Activated CD8-positive, alpha-beta memory T cell treated with anti-CD3 and anti-CD28 coated beads, Interleukin-2, amount 10 ng/mL, durations not matched to agents 7 days and 5 days (primary cell): ENCODE measurements at places on chromosomes 5 and 9.

- DNase-seq: no peak
These were observed 1215.0 kb upstream of the CDH9 start for GRCh38 chr5:28253431-28253830.

DNA sequence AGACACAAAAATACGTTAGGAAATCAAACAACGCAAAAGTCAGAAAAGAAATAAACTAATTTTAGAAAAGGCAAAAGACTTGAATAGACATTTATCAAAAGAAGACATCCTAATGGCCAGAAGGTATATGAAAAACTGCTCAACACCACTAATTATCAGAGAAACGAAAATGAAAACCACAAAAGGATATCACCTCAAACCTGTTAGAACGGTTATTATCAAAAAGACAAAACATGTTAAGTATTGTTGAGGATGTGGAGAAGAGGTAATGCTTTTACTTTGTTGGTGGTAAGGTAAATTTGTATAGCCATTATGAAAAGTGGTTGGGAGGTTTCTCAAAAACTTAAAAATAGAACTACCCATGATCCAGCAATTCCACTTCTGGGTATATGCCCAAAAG is 230.0 kb upstream of the RGMB start:
- no peak for DNase-seq

GRCh38 chr9:20373263-20373662 is 249.0 kb downstream of the MLLT3 start:
- no peak for DNase-seq

- no peak for DNase-seq
These were observed 30.5 kb upstream of the CREBRF start for GRCh38 chr5:173025651-173026050.

DNA sequence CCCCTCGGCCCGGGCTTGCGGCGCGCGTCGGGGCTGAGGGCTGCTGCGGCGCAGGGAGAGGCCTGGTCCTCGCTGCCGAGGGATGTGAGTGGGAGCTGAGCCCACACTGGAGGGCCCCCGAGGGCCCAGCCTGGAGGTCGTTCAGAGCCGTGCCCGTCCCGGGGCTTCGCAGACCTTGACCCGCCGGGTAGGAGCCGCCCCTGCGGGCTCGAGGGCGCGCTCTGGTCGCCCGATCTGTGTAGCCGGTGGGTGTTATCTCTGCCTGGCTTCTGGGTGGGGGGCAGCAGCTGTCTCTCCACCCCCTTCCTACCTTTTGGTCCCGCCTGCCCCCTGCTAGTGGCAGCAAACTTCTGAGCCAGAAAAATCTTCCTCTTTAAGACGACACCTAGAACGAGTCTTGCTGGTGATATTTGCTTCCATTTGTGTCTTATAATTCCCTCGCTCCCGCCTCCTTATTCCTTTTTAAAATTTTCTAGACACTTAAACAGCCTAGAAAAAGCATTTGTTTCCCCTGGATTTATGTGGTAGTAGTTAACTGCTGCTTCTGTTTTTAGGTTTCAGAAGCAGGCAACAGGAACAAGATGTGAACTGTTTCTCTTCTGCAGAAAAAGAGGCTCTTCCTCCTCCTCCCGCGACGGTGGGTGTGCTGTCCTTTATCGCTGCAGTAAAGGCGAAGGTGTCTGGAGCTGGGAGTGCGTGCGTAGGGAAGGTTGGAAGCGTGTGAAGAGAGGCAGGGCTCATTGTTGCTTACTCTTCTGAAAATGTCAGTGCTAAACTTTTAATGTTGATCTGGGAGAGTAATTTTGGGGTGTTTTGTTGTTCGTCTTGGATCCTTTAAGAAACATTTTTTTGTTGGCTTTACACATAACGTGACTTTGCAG is 554 bp downstream of the JAK2 start:
- DNase-seq: peak; percentile 60

GRCh38 chr5:154646745-154647113 is 108.4 kb upstream of the LARP1 start:
- no peak for DNase-seq

DNA sequence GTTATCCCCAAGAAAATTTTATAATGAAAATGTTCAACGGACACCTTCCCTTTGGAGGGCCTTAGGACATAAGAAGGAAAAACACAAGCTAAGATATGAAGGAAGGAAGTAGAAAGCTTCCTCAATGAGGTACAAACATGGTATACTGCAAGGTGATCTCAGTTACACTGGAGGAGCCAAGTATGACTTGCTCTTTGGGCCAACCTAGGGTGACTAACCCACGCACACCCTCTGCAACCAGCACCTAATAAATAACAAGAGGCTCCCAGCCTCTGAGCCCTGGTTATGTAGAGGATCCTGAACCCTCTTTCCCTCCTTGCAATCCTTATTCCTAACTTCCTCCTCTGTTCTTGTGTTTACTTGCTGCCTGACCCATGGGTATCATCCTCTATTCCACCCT is 38.3 kb upstream of the KCNV2 start:
- DNase-seq: no peak

GRCh38 chr9:81116340-81117137 is 572.8 kb downstream of the TLE1 start:
- DNase-seq: no peak

- no peak for DNase-seq
These were observed 764.2 kb upstream of the ZNF608 start for GRCh38 chr5:125510651-125511050.

- no peak for DNase-seq
These were observed 9.7 kb upstream of the C9orf152 start for GRCh38 chr9:110217656-110218099.

GRCh38 chr9:37652261-37652660 is 1.5 kb downstream of the FRMPD1 start:
- DNase-seq: no peak

DNA sequence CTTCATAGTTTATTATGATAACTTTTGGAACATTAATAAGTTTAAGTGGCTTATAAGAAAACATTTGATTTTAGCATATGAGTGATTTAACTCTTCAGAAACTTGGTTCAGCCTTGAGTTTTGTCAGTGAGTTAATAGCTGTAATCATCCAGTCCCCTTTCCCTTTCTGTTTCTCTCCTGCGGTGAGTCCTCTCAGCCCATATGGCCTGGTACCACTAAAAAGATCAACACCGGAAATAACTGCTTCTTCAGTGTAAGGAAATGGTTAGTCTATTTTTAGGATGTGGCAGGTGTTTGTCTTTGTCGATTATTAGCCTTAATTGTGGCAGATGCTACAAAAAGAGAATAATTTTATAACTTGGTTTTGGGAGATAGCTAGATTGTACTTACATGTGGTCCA is 120.2 kb upstream of the GRHPR start:
- peak; percentile 80 for DNase-seq

GRCh38 chr9:2729003-2729402 is 11.7 kb downstream of the KCNV2 start:
- DNase-seq: no peak

- no peak for DNase-seq
These were observed 9.4 kb downstream of the PRELID2 start for GRCh38 chr5:145825751-145826180.

GRCh38 chr5:148619484-148619883 is 34.8 kb downstream of the HTR4 start:
- no peak for DNase-seq

DNA sequence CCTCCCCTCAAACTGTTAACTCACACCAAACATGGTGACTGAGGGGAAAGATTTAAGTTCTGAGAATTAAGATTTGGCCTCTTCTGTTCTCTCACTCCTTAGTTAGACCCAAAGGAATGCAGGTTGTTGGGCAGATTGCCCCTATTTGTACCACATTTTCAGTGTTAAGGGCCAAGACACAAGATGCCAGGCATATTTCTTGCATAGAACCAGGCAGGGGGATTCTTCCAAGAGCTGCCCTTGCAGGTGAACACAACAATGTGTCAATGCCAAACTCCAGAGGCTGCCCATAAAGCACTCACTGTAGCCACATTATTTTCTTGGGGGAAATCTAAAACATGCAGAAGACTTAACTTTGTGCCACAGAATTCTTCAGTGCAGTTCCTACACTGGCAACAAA is 14.7 kb downstream of the MPDZ start:
- no peak for DNase-seq

- no peak for DNase-seq
These were observed 402.3 kb upstream of the ADAMTS16 start for GRCh38 chr5:4737868-4738267.

DNA sequence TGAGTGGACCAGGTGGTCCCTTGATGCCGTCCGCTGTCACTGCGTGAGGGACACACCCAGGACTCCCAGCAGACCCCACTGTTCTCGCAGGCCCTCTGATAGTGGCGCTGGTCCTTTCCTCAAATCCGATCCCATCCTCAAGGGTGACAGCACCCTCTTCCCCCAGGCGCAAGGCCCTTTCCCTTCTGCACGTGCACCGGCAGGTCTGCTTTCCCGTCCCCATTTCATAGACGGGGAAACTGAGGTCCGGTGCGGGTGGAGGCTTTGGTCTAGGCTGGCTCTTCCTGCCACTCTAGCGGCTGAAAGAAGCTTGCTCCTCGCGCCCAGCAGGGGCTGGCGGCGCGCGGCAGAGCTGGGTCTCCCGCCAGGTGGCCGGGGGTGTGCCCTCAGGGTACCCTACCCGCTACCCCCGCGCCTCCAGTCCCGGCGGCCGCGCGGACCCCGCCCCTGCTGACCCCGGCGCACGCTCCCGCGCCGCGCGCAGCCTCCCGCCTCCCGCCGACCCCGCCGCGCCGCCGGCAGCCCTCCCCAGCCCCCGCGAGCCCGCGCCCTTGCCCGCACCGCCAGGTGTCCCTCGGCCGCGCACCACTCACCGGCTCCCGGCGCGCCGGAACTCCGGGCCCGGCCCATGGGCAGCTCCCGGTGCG is 453 bp downstream of the RASGEF1C start:
- DNase-seq: no peak

DNA sequence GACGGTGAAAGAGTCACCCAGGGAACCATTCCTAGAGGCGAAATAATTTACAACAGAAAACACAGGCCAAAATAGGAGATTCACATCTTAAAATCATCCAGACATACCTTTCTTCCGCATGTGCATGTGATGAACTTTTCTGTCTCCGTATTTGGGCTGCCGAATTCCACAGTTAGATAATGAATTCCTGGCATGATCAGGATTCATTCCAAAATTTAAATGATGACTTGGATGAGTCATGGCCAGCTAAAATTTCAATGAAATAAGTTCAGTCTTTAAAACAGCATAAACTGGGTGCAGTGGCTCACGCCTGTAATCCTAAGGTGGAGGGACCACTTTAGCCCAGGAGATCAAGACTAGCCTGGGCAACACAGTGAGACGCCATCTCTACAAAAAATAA is 82.7 kb downstream of the DROSHA start:
- DNase-seq: no peak

DNA sequence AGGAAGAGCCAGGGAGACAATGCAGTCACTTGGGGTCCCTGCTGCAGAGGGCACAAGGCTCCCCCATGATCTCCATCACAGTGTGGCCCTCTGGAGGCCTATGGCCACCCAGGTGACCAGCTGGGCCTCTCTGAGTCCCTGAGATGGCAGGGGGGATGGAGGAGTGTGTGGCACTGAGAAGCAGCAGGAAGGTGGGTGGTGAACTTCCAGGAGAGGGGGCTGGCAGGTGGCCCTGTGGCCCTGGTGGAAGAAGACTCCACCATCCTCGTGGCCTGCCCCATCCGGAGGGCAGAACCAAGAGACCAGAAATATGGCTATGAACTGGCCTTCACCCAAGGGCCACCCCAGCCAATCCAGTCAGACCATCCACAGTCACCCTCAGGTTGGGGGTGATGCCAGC is 31.7 kb upstream of the AFAP1L1 start:
- no peak for DNase-seq

DNA sequence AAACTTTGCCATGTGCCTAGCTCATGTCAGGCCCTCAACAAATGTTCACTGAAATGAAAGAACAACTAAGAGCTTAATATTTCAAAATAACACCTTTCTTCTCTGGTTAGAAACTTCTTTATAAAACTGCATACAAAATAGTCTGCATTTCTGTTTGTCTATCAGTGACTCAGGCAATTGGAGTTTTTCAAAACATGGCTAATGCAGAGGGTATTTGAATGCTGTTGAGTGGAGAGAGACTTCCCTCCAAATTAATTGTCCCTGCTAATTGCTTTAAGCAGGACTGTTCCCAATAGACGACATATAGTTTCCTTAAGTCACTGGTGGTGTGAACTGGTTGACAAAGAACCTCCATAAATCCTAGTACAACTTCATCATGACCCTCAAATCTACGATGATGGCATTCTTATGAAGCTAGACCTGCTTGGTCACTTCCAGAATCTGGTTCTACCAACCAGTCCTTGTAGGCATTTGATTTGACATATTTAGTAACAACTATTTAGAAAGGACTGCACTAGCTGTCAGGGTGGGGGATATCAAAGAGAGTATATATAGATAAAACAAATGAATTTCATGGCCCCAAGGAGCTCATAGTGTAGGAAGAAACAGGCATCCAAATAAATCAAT is 84.5 kb downstream of the PRLR start:
- no peak for DNase-seq

DNA sequence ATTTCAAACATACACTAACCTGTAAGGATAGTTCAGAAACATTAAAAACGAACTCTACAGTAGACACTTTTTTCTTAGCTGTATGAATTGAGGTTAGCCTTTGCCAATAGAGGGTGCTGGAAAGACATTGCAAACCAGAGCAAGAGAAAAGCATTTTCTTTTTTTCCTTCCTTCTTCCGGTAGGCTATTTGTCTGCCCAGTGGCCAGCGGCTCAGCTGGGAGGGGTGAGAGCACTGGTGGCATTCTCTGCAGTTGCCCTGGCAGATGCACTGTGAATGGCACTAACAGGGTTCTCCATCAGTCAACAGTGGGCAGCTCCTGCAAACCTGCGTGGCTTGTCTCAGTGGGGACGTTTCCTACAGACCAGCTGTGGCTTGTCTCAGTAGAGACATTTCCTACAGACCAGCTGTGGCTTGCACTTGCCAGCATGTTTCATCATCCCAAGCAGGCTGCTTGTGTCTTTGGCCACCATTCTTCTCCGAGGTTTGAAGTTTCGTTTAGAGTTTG is 984.5 kb upstream of the CDH18 start:
- DNase-seq: no peak

DNA sequence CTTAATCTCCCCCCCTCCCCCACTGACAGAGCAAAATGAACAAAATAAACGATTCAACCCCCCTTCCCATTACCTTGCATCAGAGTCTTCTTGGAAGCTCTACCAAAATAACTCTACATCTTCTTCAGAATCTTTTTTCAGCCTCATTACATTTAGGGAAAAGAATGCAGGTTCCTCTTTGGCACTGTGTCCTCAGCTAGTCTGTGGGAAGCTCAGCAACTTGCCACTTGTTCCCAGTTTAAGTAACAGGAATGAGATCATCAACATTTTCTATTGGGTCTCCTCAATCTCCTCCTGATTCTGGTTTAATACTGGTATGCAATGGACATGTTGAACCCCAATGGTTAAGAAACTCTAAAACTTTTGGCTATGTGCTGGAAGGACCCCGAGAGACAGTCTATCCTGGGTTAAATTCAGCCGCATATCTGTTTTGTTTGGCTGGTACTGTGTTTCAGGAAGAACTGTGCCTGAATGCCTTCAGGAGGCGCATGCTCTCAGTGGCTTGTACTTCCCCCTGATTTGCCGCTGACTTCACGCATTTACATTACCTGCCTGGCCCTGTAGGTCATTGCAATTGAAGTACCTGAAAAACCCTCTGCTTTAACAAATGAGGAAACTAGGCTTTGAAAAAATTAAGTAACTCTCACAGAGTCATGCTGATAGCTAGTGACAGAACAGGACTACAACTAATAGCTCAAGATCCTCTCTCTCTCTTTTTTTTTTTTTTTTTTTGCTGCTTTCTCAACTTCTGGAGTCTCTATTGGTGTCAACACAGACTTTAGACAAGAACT is 78.1 kb upstream of the HMHB1 start:
- no peak for DNase-seq

- DNase-seq: no peak
These were observed 739.3 kb downstream of the NR2F1-AS1 start for GRCh38 chr5:92841604-92842155.
